ENCODE measurements at places on chromosomes 12 and 14.

DNA sequence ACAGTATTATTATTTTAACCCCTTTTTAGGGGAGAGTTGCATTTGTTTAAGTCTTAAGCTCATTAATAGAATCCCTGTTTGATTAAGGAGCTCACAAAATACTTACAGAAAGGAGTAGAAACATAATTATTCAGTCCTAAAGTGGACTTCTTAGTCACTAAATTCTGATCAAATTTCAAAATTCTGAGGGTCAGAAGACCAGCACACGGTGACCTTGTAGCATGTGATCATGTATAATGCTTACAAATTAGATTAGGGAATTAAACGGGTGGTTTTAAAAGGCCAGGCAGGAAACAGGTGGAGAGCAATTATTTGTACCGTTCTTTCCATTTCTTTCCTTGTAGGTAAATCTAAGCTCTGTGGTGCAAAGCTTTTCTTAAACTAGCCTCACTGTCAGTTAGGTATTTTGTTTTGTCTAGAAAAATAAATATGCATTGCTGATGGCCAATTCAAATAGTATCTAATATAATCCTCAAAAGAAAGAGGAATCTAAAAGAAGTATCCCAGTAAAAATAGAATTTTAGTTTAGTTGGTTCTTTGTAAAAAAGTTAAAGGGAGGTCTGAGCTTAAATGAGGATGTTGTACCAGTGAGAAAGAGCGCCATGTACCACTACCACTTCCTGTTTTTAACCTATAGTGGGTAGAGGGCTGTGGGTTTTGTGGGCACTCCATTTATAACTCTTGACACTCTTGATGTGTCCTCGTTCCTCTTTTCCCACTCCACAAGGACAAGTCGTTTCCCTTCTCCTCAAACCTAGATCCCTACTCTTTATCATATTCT, 51.1 kb downstream of the SLC38A1 start:
- DNase-seq: peak; percentile 38

DNA sequence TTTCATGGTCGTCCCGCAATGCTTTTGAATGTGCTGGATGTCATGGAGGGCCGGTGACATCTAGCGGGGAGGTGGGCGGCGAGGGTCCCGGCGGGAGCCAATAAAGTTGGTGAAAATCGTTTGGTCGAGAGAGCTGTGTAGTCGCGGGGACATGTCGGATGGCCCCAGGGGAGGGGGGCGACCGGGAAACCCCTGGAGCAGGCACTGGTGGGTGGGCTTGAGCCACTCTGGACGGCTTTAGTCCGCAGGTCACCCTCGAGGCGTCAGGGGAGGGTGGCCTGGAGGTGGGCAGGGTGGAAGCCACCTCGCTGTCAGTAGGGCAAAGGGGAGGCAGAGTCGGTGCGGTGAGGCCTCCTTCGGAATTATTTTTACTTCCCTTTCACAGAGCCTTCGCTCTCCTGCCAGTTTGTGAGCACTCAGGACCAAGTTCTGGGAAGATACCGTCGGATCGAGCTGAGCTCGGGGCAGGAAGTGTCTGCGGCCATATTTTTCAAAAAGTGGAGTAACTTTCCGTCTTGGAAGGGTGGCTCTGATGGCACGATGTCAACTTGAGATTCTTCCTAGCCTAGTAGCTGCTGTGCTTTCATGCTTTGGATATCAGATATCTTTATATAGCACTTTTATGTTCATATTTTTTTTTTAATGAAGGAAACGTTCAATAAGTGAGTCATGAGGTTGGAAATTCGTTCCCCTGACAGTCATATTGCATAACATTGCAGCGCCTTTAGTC, 28.2 kb downstream of the WBP11 start:
- DNase-seq: no peak

GRCh38 chr12:129561304-129561703, 342.5 kb downstream of the TMEM132D start:
- no peak for DNase-seq

DNA sequence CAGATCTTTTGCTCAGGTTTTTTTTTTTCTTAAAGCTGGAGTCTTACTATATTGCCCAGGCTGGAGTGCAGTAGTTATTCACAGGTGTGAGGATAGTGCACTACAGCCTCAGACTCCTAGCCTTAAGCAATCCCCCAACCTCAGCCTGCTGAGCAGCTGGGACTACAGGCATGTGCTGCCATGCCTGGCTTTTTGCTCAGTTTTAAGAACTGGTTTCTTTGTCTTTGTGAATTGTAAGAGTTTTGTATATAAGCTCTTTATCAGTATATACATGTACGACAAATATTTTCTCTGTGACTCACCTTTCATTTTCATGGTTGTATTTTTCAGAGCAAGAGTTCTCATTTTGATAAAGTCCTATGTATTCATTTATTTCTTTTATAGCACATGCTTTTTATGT, 33.3 kb upstream of the C2CD5 start:
- no peak for DNase-seq

GRCh38 chr12:68515793-68516192, 94.9 kb upstream of the RAP1B start:
- DNase-seq: no peak

DNA sequence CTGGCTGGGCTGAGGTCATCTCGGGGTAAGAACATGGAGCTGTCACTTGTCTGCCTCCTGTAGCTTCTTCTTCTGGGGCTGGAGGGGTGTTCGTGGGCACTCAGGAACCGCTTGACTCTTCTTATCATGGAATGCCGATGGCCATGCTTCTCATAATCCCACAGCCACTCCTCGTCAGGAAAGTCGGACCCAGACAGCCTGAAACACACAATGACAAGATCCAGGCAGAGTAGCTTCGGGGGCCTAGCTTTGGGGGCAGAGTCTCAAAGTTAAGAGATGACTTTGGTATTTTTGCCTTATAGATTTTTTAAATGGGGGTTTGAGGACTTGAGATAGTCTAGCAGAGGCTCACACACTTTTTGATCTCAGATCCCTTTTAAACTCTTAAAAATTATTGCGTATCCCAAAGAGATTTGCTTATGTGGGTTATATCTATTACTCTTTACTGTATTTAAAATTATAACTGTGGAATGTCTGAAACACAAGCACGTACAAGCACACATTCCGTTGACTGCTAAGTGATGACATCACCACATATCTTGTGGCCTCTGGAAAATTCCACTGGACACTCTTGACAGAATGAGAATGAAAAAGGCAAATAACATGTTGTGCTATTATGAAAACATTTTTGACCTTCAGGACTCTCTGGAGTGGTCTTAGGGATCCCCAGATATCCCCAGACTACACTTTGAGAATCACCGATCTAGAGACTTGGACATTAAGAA, 43.3 kb downstream of the BEST3 start:
- DNase-seq: no peak

DNA sequence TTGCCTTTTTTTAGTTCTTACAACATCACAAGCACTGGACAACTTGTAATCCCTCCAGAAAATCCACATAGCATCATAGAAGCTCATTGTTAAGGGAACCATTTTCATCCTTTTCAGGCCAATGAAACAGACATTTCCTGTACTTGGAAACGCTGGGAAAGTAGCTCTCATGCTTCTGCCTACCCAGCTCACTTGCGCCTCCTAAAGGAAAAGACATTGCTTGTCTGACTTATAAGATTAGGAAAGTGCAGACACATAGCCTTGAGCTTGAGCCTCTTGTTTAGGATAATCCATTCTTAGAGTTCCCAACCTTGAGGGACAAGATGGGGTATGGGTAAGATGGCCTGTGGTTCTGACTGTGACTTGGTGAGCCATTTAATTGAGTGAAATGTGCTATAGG, 589.5 kb downstream of the NOVA1 start:
- DNase-seq: no peak

GRCh38 chr12:32273712-32274111, 125.6 kb upstream of the FGD4 start:
- DNase-seq: no peak

Measured in stimulated activated CD8-positive, alpha-beta memory T cell treated with anti-CD3 and anti-CD28 coated beads, Interleukin-2, amount 100 ng/mL, for 1 hour (primary cell).